ENCODE measurements at places on chromosomes 5 and 9.

DNA sequence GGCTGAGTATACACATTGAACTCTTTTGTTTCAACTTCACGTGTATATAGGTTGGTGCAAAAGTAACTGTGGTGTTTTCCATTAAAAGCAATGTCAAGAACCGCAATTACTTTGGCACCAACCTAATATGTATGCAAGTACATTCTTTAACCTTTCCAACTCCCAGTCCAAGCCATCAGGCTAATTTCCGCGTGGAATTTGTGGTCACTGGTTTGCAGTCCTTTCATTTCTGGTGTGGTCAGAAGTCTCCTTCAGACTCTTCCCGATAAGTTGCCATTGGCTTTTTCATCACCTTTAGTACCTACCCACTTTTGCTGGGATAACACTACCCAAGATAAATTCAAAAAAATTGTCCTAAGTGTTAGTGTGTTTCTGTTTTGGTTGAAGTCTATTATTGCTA is 84.0 kb downstream of the RGS3 start:
- DNase-seq: no peak

DNA sequence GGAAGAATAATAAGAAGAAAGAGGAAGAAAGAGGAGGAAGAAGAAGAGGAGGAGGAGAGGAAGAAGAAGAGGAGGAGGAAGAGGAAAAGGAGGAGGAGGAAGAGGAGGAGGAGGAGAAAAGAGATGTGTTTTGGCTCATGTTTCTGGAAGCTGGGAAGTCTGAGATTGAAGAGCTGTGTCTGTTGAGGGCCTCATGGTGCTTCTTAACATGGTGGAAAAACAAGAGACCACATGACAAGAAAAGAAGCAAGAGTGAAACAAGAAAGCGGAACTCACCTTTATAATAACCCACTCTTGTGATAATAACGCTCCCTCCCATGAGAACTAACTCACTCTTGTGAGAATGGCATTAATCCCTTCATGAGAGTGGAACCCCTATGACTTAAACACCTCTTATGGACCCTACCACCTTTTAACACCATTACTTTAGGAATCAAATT is 36.1 kb upstream of the RANBP6 start:
- no peak for DNase-seq

DNA sequence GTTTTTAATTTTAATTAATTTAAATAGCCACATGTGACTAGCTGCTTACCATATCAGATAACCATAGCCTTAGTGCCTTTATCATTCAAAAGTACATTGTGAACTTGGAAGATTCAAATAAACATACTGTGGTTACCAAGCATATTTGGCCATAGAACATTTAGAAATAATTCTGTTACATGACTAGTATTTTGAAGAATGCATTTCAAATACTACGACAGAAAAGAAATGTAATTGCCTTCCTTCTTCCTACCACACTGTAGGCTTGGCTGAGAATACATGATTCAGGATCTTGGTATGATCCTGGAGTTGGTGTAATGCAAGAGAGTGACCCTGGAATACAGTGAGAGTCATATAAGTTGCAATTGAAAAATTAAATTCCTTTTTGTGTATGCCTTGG is 109.7 kb upstream of the PCA3 start:
- DNase-seq: no peak

DNA sequence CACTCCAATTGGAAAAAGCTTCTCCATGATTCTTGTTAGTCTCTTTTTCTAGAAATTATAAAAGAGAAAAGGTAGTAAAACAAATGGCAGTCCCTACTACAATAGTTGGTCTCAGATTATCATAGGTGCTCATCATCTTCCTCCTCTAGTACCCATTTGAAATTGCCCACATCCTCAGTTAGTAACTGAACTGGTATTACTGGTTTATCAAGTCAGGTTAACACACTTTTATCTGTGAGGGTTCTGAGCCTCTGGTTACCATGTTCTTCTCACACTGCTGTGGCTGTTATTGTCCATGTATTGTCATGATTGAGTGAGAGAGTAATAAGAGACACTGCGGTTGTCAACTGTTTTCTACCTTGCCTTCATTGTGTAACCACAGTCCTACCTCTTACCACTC is 901.7 kb downstream of the TLE1 start:
- no peak for DNase-seq

DNA sequence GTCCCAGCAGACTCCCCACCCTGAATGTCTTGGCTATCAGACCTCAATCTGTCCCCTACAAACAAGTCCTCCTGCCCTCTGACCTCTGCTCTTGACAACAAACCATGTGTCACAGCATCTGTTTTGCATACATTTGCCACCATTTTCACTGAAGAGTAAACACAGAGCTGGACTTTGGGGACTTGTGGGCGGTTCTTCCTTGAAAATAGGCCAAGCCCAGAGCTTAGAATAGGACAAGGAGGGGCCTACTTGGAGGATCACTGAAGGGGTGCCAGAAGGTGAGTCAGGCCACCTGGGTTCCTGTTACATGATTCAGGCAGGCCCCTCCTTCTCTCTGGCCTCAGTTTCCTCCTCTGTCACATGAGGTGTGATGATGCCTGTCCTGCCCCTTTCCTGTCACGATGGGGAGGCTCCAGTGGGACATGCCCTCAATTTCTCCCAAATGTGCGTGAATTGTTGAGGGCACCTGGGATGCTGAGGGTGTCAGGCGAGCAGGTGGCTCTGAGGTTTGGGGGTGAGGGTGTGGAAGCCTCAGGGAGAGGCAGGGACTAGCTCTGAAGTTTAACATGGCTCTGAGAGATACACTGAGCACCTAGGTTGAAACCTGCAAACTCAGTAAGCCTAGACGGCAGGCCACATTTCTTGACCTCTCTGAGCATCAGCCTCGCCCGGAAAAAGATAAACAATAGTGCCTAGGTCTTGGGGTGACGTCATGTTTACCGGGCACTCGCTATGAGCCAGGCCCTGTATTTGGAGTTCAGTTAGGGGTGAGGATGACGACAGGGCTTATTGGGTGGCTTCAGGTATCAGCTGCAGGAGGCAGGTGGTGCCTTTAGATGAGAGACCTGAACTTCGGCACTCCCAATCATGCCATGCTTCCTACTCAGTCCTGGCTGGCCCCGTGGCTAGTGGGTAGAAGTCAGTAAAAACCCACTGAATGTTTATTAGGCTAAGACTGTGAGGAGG is 107.6 kb upstream of the PITX1 start:
- peak; percentile 82 for DNase-seq

GRCh38 chr9:20945856-20946255 is 85.6 kb downstream of the HACD4 start:
- DNase-seq: no peak

GRCh38 chr5:51396797-51397196 is 13.5 kb downstream of the ISL1 start:
- no peak for DNase-seq

GRCh38 chr5:158246661-158247060 is 387.7 kb upstream of the CLINT1 start:
- DNase-seq: no peak

GRCh38 chr5:14323466-14323865 is 180.3 kb downstream of the TRIO start:
- no peak for DNase-seq

DNA sequence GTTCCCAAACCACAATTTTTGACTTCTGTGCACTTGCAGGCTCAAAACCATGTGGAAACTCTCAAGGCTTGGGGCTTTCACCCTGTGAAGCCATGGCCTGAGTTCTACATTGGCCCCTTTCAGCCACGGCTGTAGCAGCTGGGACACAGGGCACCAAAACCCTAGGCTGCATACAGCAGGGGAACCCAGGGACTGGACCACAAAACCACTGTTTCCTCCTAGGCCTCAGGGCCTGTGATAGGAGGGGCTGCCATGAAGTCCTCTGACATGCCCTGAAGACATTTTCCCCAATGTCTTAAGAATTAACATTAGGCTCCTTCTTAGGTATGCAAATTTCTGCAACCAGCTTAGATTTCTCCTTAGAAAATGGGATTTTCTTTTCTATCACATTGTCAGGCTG is 312.1 kb upstream of the TUSC1 start:
- no peak for DNase-seq

GRCh38 chr9:4106081-4106759 is 193.6 kb downstream of the GLIS3 start:
- DNase-seq: peak; percentile 68

GRCh38 chr9:114017741-114018715 is 60.1 kb downstream of the AMBP start:
- no peak for DNase-seq

GRCh38 chr5:116824751-116825438 is 250.3 kb upstream of the SEMA6A start:
- DNase-seq: no peak

- no peak for DNase-seq
Observed at GRCh38 chr9:133261103-133261752, 13.8 kb downstream of the ABO start.

DNA sequence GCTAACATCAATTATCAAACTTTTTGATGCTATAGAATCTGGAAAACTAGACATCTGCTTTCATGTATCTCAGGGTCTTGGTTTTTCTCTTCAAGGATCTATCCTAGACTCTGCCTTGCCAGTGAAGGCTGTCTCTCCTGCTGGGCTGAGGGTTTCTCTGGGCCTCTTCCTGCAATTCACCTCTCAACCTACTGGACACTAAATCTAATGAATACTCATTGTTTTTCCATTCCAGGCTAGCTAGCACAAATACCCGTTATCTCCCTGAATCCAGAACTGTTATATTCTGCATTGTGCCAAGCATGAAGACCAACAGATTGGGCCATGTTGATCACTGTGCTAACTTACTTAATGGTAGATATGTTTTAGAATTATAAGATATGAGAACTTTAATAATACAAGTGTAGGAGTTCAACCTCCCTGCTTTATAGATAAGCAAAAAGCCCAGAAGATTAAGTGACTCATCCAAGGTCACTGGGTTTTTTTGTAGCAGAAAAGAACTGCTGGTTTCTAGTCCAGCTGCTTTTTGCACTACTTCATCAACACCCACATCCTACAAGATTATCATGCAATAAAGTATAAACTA is 56.5 kb upstream of the RNF38 start:
- no peak for DNase-seq

GRCh38 chr9:14296495-14297113 is 17.3 kb downstream of the NFIB start:
- DNase-seq: no peak

GRCh38 chr5:23223846-23224245 is 283.6 kb upstream of the PRDM9 start:
- no peak for DNase-seq

- no peak for DNase-seq
Observed at GRCh38 chr5:172877466-172878260, 43.6 kb downstream of the ERGIC1 start.

- peak; percentile 42 for DNase-seq
Observed at GRCh38 chr5:74576941-74577456, 63.5 kb downstream of the ENC1 start.

DNA sequence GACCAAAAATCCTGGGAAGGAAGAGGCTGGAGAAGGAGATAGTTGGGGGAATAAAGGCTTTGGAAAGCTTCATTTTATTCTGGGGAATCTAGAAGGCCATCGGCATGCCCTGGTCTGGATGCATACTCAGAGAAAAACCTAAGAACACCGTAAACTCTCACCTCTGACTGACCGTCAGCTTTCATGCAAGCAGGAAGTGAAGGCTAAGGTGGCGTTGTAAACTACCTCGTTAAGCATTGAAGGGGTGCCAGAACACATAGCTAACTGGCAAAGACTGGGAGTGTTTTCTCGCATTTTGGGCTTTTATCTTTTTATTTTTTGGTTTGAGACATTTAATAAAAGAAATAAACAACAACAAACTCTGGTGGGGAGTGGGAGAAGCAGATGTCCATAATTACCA is 2.6 kb upstream of the SLC38A9 start:
- no peak for DNase-seq

DNA sequence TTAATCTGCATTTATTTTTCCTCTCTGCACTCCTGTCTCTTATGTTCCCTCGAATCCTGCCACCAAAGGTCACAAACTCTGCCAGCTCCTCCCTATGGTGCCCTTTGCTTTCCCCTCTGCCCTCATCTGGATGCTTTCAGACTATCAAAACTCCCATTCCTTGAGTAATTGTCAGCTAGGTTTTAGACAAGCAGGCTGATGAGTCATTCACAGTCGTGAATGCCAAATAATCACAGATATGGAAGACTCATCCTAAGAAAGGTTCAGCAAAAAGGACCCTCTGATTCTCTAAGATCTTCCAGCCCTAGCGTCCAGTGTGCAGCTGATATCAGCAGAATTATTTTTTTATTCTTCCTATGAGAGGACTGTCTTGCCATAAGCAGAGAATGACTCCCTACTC is 104.5 kb upstream of the NUDT12 start:
- DNase-seq: no peak

DNA sequence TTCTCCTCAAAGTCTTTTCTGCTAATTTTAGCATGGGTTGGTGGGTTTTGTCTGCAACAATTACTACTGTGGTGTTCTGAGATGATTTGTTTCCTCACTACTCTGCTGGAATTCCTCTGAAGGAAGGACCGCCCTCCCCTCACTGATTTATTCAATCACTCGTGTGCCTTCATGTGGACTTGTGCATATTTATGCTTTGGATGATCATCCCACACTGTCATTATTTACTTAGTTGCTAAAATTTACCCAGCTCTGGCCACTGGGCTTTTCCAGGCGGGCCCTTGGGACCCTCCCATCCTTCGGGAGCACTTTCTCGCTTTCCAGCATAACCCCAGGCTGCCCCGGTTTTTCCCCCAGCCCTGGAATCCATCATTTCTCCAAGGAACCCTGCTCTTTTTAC is 41.7 kb upstream of the NKD2 start:
- DNase-seq: no peak

GRCh38 chr5:107289030-107289714 is 381.6 kb downstream of the EFNA5 start:
- no peak for DNase-seq

GRCh38 chr9:33202552-33203201 is 35.5 kb upstream of the B4GALT1 start:
- DNase-seq: no peak

GRCh38 chr5:73692166-73692640 is 66.2 kb downstream of the ARHGEF28 start:
- DNase-seq: no peak

- no peak for DNase-seq
Observed at GRCh38 chr5:51347704-51348103, 35.5 kb upstream of the ISL1 start.

GRCh38 chr5:178221853-178222252 is 10.7 kb downstream of the PHYKPL start:
- no peak for DNase-seq

- no peak for DNase-seq
Observed at GRCh38 chr5:108093186-108093585, 288.7 kb downstream of the FBXL17 start.
